ENCODE measurements at places on chromosomes 1 and 21.

DNA sequence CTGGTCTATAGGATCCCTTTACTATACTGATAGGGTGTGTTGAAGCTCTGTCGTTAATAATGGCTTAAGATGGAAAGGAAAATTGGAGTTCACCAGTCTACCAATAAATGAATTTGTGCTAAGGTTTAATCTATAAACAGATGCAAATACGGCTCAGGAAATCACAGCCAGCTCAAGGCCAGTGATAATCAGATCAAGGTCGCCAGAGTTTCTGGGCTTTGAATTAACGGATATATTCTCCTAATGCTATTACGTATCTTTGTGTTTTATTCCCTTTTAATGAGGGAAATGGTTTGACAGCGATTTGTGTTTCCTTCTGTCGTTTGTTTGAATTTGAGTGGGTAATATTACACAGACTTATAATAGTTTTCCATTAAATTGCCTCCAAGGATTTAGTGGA lies 279.6 kb downstream of the BACH1 start:
- no peak for DNase-seq

- no peak for DNase-seq
Observed at GRCh38 chr1:192550922-192551534, 24.5 kb upstream of the RGS1 start.

GRCh38 chr21:15978215-15978738 lies 248.5 kb downstream of the USP25 start:
- DNase-seq, result no peak

DNA sequence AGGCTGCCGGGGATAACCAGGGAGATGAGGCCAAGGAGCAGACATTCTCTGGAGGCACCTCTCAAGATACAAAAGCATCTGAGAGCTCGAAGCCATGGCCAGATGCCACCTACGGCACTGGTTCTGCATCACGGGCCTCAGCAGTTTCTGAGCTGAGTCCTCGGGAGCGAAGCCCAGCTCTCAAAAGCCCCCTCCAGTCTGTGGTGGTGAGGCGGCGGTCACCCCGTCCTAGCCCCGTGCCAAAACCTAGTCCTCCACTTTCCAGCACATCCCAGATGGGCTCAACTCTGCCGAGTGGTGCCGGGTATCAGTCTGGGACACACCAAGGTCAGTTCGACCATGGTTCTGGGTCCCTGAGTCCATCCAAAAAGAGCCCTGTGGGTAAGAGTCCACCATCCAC lies 19.4 kb upstream of the SH3D21 start:
- DNase-seq, result no peak

- no peak for DNase-seq
Observed at GRCh38 chr1:55089683-55090082, 50.3 kb downstream of the PCSK9 start.

- no peak for DNase-seq
Observed at GRCh38 chr1:42723511-42723910, 16.5 kb downstream of the CLDN19 start.

GRCh38 chr1:230243583-230244353 lies 176.7 kb downstream of the GALNT2 start:
- DNase-seq, result no peak

DNA sequence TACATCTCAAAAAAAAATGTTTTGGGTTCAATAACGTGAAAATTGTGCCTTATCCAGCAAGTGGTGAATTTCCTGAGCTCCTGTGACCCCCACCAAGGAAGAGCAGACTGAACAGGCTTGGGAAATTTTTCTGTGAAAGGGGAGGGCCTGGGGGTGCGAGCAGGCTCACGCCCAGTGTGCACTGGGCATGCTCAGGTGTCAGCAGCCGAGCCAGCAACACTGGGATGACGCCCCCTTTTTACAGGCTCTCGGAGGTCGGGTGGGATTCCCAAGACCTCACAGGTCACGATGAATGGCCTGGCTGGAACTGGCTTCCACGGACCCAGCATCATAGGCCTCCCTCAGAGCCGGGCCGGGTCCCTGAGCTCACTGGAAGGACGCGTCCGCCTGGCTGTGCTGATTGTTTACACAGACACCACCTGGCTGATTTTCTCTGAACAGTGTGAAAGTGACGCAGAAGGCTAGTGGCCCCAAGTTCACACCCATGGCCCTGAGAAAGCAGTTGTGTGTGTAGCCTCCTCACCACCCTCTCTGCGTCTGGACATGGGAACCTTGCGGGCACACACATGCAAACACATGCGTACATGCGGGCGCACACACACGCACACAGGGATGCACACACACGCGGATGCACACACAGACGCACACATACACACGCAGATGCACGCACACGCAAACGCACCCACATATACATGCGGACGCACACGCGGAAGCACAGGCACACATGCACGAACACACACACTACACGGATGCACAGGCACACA lies 9.2 kb downstream of the CSTB start:
- no peak for DNase-seq

DNA sequence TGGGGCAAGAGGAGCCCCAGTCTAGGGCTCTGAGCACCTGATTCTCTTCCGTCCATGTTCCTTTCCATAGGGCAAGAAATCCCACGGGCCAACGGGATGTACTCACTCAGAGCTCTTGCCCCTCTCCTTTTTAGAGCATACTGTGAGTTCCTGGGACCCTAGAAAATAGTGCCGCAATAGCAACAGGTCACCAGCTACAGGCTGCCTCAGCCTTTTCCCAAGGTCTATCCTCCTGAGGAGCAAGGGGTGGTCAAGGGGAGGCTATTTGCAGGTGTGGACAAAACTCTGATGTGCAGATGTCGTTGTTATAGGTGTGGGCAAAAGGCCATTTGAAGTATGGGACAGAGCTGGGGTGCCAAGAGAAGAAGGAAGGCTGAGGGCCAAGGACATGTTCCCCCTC lies 1.6 kb upstream of the QSOX1 start:
- DNase-seq, result no peak

DNA sequence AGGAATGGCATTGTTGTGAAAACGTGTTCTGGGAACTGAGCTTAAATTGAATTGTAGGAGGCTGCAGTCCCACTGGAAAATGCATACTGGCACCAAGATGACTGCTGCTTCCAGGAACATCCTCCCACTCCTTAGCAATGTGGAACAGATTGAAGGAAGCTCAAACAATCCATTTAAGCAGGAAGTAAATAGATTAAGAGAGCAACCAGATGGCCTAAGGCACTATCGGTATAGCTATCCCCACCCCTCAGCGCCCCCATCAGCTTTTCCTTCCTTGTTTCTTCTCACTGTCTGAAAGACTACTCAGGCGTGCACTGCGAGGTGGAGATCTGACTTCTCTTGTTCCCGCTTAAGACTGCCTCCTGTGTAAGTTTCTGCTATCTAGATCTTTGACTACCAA lies 4.0 kb upstream of the IFI16 start:
- no peak for DNase-seq

- no peak for DNase-seq
Observed at GRCh38 chr1:162530307-162530987, 31.1 kb upstream of the UAP1 start.

Data from CD8-positive, alpha-beta T cell (primary cell).